ENCODE measurements at places on chromosomes 12 and 14.

GRCh38 chr12:3321881-3322280, 169.1 kb upstream of the PRMT8 start:
- DNase-seq = no peak

DNA sequence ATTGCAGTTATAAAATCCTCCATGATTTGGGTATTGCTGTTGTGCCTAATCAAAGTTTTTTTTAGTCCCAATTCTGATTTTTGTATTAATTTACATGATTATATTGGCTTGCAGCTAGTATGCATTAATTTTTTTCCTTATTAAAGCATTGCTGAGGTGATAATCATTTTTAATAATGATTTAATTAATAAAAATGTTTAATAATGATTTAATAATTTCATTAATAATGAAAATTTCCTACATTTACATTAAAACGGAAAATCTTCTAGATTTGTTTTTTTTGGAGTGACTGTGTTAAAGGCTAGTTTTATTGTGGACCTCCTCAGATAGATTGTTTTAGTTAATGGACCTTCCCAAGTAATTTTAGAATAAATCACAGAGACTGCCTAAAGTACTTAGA, 79.6 kb downstream of the CCDC91 start:
- DNase-seq = no peak

GRCh38 chr14:105600939-105601359, 74.6 kb downstream of the TMEM121 start:
- DNase-seq = no peak

GRCh38 chr14:52860209-52860608, 68.8 kb upstream of the GNPNAT1 start:
- no peak for DNase-seq

- no peak for DNase-seq
Observed at GRCh38 chr14:20436363-20436755, 393 bp upstream of the KLHL33 start.

- no peak for DNase-seq
Observed at GRCh38 chr12:102317155-102317554, 119.5 kb upstream of the PMCH start.

GRCh38 chr14:61625165-61625564, 70.1 kb upstream of the HIF1A start:
- no peak for DNase-seq

Measured in CD4-positive, alpha-beta T cell (primary cell).